Regular cardiac myocyte (primary cell): ENCODE measurements at places on chromosomes 7 and 10. TPM values are rescaled to one million over a fixed set of nuclear protein-coding genes. Genes with fewer than 3 reads are reported as not detected.

The MRLN gene
- total RNA-seq: not detected in 2 replicates

The SPDYE11 gene
- total RNA-seq: not detected in 2 replicates

The NFE2L3 gene
- 1.2 and 5.6 TPM in 2 replicates for total RNA-seq

The SCIN gene
- 0.19 and 0.56 TPM in 2 replicates for total RNA-seq

The LAMB1 gene
- total RNA-seq: 348 and 539 TPM in 2 replicates

The FBXL13 gene
- total RNA-seq: 0.96 and 3.7 TPM in 2 replicates

The MRC1 gene
- 0.19 and 0.28 TPM in 2 replicates for total RNA-seq

The AGMO gene
- 5.9 and 6.2 TPM in 2 replicates for total RNA-seq

The STAMBPL1 gene
- total RNA-seq: 55.2 and 64.6 TPM in 2 replicates

The GDF10 gene
- 0.19 and 2.0 TPM in 2 replicates for total RNA-seq

The TAS2R5 gene
- total RNA-seq: 0.77 and 0.85 TPM in 2 replicates

The HHEX gene
- 1.7 and 7.1 TPM in 2 replicates for total RNA-seq

The CRPPA gene
- total RNA-seq: 2.0 and 2.5 TPM in 2 replicates

The THSD7A gene
- 0.56 and 0.58 TPM in 2 replicates for total RNA-seq

The SPDYE5 gene
- total RNA-seq: under 0.01 TPM in 1 of 2 replicates, not detected in the other

The CYP26C1 gene
- under 0.01 TPM in 2 replicates for total RNA-seq

The SLC12A9 gene
- 13.0 and 15.7 TPM in 2 replicates for total RNA-seq

The C10orf90 gene
- total RNA-seq: under 0.01 and 0.38 TPM in 2 replicates
